ENCODE measurements at places on chromosomes 16 and 17.

DNA sequence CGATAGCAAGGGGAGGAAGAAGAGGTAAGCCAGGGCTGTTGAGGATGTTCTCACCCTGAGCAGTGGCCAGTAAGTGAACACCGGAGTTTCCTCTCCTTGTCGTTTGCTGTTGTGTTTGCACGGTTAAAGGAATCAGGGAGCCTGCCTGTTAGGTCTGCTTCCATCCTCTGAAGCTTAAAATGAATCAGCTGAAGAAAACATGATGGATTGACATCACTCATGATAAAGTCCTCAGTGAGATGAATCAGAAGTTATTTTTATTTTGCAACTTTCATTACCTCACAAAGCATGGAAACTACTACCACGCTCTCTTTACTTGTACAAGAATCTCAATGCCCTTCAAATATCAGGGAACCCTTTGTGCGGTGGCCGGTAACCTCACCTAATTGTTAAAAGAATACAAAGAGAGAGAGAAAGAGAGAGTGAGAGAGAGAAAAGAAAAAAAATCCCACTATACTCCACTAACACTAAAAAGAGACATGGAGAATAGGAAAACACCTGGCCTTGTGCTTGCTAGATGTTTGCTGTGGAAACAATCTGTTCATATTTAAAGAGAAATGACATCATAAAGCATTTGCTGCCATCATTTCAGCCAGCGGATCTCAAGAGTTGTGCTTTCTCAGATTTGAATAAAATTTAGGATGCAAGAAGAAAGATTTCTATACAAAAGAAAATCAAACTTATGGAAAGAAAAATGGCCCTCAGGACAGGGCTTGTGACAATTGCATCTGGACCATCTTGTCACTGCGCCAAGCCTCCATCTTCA is 441.6 kb upstream of the SALL1 start:
- no peak for DNase-seq

DNA sequence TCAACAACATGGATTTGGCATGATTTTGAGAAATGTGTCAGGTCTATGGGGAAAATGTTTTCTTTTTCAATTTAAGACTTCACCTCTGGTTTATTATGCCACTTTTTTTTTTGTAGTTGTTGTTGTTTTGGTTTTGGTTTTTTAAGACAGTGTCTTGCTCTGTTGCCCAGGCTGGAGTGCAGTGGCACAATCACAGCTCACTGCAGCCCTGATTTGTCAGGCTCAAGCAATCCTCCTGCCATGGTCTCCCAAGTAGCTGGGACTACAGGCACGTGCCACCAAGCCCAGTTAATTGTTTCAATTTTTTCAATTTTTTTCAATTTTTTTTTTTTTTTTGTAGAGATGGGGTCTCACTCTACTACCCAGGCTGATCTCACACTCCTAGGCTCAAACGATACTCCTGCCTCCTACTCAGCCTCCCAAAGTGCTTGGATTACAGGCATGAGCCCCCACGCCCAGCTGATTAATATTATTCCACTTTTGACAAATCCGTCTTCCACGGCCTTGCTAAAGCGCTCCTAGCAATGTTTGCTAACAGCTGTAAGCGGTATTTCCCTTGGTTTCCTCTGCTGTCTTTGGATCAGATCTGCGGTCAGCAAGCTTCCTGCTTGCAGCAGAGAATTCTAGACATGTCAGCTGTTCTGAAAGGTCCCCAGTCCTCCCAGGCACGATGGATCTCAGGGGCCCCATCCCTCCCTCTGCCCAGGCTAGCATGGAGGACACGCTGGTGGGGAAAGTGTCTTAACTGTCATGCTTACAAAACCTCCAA is 7.0 kb upstream of the MILR1 start:
- peak; percentile 53 for DNase-seq

DNA sequence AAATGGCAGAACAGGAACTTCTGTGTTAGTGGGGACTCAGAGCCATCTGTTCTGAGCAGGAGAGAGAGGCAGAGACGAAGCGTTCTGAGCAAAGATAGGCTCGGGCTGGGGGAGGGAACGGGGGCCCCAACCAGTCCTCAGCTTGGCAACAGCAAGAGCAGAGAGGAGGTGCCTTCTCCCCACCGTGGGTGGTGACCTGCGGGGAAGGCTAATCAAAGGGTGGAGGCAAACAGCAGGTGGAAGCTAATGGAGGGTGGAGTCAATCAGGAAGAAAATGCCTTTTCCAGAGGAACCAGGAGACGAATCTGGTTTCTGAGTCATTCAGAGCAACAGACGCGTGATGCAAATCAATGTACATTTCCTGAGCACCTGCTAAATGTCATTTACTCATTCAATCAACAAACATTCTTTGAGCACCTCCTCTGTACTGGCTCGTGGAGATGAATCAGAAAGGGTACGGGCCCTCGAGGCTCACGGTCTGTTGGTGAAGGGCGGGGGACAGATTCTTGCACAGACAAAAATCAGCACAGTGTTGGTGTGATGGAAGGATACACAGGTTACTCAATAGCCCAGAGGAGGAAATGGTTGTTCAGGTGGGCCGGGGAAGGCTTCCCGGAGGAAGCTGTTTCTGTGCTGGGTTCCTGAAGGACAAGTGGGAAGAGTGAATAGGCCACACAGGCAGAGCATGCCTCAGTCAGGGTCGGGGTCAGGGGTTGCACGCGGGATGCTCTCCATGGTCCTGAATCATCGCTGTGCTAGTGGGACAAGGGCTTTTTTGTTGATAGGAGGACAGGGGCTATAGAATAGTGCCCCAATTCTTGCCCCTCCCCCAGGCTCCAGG is 5.7 kb upstream of the SPNS2 start:
- DNase-seq = peak; percentile 46

DNA sequence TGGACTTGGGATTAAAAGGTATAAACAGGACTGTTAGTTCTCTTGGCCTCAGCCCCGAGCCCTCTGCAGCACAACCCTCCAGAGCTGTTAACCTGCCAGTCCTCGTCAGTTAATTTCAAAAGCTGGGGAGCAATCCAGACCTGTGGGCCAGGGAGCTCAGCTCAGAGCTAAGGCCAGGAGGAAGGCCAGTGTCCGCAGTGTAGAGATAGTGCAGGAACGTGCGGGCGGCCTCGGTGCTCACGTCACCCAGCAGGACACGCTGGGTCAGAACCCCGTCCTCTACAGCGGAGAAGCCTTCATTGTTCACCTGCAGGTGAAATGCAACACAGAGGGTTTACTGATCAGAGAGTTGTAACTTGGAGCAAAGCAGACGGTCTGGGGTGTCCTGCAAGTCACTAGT is 15.4 kb upstream of the NLRC3 start:
- no peak for DNase-seq

Data from CD4-positive, alpha-beta T cell treated with Interleukin-17A for 4 hours (primary cell).